Smooth muscle cell of the coronary artery (primary cell): ENCODE measurements at places on chromosomes 7 and 10. TPM values are rescaled to one million over a fixed set of nuclear protein-coding genes. Genes with fewer than 3 reads are reported as not detected.

Gene IL6
- 32.2 and 60.7 TPM in 2 replicates for total RNA-seq

Gene SLC13A1
- total RNA-seq = not detected in 2 replicates

Gene LIPJ
- not detected in 2 replicates for total RNA-seq

Gene GHITM
- total RNA-seq = 134 and 172 TPM in 2 replicates

Gene GRID1
- total RNA-seq = under 0.01 TPM in 1 of 2 replicates, not detected in the other

Gene TFPI2
- total RNA-seq = 0.47 and 166 TPM in 2 replicates

Gene PNLIPRP2
- total RNA-seq = not detected in 2 replicates

Gene GRM3
- not detected in 2 replicates for total RNA-seq

Gene ZPBP
- not detected in 2 replicates for total RNA-seq

Gene PTN
- 1.6 and 9.3 TPM in 2 replicates for total RNA-seq

Gene DPCD
- total RNA-seq = 69.5 and 83.4 TPM in 2 replicates

Gene GLCCI1
- total RNA-seq = 2.1 and 14.0 TPM in 2 replicates

Gene GFRA1
- total RNA-seq = under 0.01 and 0.35 TPM in 2 replicates

Gene MMD2
- not detected in 2 replicates for total RNA-seq

Gene TMUB1
- total RNA-seq = 7.8 and 22.4 TPM in 2 replicates

Gene GJC3
- not detected in 2 replicates for total RNA-seq

Gene ZC3HAV1L
- 4.6 TPM in 2 replicates for total RNA-seq

Gene SPDYE6
- total RNA-seq = 0.23 TPM in 1 of 2 replicates, not detected in the other

Gene DGKB
- 0.59 TPM in 1 of 2 replicates, not detected in the other for total RNA-seq

Gene ADRA2A
- 2.9 TPM in 1 of 2 replicates, not detected in the other for total RNA-seq

Gene PGAM2
- total RNA-seq = 0.75 and 2.5 TPM in 2 replicates

Gene HOXA3
- total RNA-seq = not detected in 2 replicates

Gene KIF20B
- total RNA-seq = 0.82 and 4.2 TPM in 2 replicates
